ENCODE measurements at places on chromosomes 4 and X.

- DNase-seq, result peak; percentile 68
These were observed at the start of gene ADGRL3 for GRCh38 chr4:61200187-61200915. Gene ADGRL3 (plus strand): TSS chr4:61200326.

DNA sequence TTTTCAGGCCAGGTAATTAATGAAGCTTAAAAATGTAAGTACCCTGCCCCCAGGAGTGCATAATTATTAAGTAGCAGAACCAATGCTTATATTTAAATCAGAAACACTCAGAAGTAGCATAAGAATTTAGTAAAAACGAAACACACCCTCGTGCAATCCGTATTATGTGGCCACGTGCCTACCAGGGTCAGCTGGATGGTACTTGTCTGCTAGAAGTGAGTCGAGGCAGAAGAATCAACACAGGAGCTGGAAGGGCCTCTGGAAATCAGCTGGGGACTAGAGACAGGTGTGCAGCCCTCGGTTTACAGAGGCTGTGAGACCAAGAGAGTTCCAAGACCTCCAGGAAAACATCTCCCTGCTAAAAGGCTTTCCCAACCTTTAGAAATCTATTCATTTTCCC lies 559 bp upstream of the FAM47E start:
- DNase-seq, result no peak

- DNase-seq, result no peak
These were observed 178.5 kb downstream of the CBR4 start for GRCh38 chr4:168831585-168831918.

- no peak for DNase-seq
These were observed 1.6 kb upstream of the JCHAIN start for GRCh38 chr4:70667740-70668535.

- DNase-seq, result no peak
These were observed 58.6 kb upstream of the DCTD start for GRCh38 chr4:182975806-182976205.

DNA sequence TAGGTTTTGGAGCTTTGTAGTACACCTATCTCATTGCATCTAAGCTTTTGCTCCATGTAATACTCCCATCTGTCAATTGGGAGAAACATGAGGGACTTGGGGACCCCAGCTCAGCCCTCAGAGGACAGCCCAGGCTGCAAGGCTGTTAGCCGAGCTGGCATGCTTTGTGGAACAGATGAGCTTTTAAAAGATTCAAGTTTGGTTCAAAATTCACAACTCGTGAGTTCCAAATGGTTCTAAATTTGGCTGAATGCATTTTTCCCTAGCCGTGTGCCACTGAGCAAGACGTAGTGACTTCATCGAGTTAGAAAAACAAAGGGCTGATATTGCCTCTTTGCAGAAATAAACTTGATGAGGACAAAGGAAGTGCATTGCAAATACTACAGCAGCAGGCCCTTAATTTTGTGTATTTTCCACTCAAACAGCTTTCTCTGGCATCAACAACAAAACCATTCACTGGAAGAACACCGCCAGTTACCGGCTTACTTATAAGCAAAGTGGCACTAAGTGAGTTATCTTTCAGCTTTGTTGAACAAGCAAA lies 165.0 kb upstream of the HS3ST1 start:
- DNase-seq, result no peak

GRCh38 chr4:53497487-53498244 lies 93.6 kb downstream of the LNX1 start:
- no peak for DNase-seq

GRCh38 chrX:10615931-10616774 lies 4.2 kb downstream of the MID1 start:
- DNase-seq, result no peak

DNA sequence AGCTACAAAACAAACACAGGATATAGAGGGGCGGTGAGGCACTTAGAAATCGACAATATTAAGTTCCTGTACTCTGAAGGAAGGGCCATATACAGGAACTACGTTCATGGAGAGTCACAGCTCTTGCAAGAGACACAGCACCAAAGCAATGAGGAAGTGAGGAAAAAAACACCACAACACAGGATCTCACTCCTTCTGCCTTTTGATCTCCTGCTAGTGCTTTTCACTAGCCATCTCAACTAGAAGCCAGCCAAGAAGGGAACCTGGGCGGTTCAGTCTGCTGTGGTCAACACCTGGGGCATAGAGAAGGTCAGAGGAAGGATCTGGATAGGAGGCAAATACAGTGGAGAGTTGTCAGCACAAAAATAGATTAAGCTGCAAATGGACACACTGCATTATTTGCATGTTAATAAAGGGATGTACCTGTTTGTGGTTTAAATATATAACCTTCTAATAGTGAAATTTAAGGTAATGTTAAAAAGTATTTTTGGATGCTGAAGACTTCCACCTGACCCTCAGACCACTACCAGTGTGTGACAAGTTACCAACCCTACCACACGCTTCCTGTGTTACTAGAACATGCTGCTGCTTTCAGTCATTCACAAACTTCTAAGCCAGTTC lies 104.6 kb downstream of the DTHD1 start:
- DNase-seq, result no peak

- no peak for DNase-seq
These were observed 311.8 kb downstream of the PPP3CA start for GRCh38 chr4:101035487-101035886.

GRCh38 chr4:188960411-188961093 lies 821.3 kb downstream of the TRIML1 start:
- no peak for DNase-seq

DNA sequence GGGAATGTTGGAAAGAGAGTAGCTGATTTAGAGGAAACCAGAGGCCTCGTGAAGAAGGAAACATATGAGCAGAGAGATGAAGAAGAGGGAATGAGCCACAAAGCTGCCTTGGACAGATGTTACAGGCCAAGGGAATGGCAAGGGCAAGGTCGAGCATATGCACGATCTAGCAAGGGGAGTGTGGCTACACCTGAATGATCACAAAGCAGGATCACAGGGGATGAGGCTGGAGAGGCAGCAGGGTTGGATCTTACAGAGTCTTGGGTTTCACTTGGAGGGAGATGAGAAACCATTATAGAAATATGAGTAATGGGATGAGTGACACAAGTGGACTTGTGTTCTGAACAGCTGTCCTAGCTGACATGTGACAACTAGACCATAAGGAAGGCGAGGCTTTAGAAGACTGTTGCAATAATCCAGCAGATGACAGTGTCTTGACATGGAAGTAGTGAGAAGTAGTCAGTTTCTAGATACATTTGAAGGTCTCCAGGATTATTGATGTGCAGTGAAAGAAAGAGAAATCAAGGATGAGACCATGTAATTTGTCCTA lies 58.7 kb downstream of the RASGEF1B start:
- no peak for DNase-seq

DNA sequence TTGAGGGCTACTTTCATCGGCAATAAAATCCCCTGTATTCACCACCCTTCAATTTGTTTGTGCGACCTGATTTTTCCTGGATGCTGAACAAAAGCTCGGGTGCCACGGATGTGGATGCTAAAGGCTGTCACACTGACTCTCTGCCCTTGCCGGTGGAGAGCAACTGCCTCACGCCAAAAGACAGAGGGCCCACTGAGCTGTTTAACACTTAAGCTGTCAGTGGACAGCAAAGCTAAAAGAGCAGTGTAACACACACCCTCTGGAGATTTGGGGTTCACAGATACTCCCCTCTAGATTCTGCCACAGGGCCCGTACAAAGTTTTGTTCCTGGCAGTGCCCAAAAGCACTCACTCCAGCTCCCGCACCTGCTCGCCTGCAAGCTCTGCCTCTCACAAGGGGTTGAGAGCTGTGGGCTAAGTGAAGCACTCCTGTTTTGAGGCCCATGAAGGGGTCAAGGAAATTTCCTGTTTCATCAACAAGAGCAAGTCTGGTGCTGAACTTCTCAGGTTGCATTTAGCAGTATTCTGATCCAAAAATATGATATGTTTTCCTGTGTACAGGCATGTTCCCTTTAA lies 1571.9 kb downstream of the ADGRL3 start:
- no peak for DNase-seq

GRCh38 chrX:149939655-149939904 lies 1.3 kb upstream of the EOLA2 start:
- DNase-seq, result no peak

GRCh38 chr4:77618383-77619241 lies 13.0 kb downstream of the CXCL13 start:
- DNase-seq, result no peak

GRCh38 chr4:1721666-1722550 lies 587 bp downstream of the TACC3 start:
- DNase-seq, result no peak

DNA sequence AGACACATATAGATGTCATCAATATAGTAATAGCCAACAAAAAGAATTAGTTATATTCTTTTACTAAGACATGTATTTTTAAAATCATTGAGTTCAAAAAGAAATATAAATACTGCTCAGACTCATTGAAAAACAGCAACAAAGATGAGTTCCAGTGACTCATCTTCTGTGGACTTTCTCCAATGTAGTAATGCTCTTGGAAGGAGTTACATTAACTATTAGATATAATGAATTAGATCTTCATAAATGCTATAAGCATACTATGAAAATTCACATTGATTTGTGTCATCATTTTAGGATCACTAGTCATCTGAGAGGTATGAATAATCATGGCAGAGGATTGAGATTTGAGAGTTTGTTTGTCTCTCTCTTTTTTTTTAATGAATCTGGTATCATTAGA lies 547.8 kb upstream of the PCDH7 start:
- no peak for DNase-seq

- DNase-seq, result no peak
These were observed 66.7 kb downstream of the STAG2 start for GRCh38 chrX:124028182-124028581.

GRCh38 chrX:104318330-104319009 lies 63.7 kb upstream of the ESX1 start:
- no peak for DNase-seq

DNA sequence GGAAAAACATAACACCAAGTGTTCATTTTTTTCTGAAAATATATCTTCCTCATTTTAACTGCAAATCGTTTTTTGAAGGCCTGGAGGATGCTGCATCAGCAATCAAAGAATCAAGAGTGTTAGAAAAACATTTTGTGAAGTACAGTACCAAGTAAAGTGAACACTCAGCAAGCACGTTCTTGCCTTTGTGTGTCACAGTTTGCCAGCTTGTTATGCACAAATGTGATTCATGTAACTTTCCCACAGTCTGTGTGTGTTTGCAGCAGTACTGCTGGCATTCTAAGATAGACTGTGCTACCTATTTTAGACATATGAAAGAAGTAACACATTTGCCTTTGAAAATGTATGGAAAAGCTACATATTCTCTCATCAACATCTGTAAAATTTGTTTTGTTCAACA lies 1617.7 kb downstream of the RPA4 start:
- no peak for DNase-seq

- no peak for DNase-seq
These were observed 111.6 kb downstream of the APOOL start for GRCh38 chrX:85115252-85115651.

DNA sequence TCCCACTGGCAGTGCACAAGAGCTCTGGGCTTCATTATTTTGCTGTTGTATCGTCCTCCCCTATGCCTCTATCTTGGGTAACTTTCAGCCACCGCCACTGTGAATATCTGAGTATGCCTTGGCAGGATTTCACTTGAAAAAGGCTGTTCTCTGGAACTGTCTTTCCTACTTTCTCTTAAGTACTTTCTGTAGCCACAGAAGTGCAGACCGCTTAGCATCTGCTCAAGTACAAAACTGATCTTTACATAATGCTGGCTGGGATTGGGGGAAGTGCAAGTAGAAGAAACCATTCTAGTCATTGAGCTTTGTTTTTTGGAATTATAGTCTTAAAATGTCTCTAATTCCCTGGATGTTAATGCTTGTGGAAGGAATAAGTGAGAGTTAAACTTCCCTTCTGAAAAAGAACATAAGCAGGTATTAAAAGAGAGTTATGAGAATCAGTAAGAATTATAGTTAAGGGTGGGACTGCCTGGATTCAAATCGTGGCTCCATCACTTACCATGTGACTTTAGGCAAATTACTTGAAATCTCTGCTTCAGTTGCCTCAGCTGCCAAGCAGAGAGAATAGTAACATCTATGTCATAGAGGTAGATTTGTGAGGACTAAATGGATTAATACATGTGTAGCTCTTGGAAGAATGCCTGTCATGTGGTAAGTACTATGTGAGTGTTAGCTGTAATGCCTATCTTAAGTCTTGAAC lies 77.5 kb downstream of the MID1IP1 start:
- DNase-seq, result no peak

DNA sequence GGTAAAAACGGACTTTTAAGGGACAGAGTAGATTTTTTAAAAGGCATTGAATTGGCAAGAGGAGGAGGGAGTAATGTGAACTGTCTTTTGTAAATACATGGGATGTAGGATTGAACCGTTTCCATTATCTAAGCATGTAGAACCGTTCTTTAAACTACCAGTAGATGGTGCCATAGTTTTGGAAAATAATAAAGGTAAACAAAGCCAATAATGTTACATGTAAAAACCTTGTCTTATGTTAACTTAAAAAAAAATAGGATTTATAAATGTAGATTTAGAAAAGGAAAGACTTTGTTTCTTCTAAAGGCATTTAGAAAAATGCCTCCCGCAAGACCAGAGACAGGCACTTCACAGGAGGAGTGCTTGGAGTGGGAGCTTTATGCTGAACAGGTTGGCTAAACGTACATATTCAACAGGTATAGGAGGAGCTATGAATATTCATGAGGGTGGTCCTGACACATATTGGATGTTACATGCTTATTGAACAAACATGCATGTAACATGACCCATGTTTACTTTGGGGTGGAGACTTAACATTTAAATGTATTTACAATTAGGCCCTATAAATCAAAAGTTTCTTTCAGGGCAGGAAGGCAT lies 45.5 kb upstream of the FAM241A start:
- DNase-seq, result no peak

DNA sequence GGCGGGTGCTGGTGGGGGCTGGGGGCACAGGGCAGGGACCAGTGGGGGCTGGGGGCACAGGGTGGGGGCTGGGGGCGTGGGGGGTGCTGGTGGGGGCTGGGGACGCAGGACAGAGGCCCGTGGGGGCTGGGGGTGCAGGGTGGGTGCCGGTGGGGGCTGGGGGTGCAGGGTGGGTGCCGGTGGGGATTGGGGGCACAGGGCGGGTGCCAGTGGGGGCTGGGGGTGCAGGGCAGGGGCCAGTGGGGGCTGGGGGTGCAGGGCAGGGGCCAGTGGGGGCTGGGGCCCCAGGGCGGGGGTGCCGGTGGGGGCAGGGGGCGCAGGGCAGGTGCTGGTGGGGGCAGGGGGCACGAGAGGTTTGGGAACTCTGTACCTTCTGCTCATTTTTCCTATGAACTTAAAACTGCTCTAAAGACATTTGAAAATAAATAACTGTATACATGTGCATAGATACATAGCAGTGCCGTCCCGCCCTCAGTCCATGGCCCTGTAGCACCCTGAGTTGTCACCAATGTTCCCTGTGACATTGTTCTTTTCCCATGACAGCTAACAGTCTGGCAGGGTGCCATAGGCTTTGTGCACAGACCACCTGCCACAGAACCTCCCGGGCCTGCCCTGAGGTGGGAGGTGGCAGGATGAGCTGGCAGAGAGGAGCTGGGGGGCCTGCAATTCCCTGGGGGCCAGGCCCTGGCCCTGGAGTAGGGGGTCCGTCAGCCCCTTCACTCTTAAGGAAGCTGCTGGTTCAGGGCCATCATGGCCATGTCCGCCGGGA lies 35.6 kb upstream of the ADRA2C start:
- DNase-seq, result peak; percentile 32
